ENCODE measurements at places on chromosomes 1 and 21.

DNA sequence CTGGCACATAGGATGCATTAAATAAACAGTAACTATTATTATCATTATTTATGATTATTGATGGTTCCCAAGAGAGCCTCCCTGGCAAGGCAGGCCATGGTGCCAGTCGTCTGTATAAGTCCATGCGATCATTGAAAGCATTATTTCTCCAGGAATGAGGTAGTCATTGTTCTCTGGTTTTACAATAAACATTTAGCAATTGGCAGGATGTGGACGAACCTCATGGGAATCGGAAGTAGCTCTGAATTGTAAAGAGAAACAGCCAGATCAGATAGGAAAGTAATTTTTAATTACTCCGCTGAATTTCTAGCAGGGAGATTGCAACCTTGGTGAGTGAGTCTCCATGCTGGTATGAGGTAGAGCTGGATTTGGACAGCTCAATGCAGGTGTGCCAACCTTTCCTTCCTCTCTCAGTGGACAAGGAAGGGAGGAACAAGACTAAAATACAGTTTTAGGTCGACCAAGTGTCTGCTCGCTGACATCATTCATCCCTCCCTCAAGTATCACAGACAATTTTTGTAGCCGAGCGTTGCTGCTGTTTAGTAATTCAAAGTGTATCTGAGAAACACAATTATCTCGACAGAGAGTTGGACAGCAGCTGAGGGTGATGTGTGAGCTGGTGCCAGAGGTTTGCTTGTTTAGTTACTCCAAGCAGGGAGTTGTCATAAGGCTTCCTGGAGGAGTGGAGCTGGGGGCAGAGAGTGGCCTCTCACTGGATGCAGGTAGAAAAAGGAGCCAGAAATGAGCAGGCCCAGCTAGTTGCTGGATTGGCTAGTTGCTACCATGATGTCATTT is 250.8 kb downstream of the KCNJ6 start:
- no peak for DNase-seq

DNA sequence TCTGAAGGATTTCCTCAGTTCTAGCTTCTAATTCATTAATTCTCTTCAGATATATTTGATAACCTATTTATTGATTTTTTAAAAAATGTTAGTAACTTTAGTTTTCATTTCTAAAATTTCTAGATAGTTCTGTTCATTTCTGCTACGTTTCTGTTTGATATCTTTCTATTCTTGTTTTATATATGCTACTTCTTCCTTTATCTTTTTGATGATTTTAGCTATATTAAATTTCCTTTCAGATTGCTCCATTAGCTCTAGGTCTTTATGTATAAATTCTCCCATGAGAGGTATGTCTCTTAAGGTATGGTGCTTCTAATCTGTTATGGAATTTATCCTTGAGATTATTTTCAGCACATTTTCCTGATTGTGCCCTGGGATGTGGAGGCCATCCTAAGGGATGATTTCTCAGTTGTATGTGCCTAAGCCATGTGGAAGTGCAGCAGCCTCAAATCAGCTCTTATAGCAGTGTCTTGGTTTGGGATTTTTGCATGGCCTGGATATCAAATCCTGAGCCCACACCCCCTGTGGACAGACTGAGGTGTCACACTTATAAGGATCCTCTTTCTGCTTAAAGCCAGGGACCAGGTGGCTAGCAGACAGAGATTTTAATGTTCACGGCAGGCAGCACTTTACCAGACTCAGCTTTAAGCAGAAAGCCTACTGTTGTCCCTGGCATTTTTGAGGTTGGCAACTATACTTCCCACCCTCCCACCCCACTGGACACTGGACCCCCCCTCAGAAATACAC is 6.2 kb upstream of the KCNQ4 start:
- DNase-seq, result no peak

DNA sequence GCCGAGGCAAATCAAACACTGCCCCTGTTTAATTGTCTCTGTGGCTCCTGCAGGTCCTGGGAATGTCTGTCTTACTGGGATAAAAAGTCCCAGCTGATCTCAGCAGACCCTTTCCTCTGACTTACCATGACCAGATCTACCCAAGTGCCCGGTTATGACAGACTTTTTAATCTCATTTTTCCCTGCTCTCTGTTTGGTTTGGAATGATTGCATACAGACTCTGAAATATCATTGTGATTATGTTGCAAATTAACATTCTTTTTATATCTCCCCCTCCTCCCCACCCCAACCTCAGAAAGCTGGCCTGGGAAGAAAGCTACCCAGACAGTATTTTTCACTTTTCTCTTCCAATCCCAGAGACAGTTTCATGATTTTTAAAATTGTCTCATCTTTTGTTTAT is 16.3 kb downstream of the RAB7B start:
- no peak for DNase-seq

DNA sequence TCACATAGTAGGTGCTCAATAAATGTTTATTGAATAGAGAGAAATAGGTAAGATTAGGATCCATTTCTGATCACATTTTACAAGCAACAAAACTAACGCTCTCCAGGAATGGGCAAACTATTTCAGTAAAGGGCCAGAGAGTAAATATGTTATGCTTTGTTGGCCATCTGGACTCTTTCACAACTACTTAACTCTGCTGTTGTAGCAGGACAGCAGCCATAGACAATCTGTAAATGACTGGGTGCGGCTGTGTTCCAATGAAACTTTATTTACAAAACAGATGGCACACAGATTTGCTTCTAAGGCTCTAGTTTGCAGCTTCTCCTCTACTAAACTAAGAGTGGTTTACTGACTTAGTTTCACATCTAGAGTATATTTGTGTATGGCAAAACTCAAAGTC is 83.0 kb upstream of the BACH1 start:
- DNase-seq, result no peak

DNA sequence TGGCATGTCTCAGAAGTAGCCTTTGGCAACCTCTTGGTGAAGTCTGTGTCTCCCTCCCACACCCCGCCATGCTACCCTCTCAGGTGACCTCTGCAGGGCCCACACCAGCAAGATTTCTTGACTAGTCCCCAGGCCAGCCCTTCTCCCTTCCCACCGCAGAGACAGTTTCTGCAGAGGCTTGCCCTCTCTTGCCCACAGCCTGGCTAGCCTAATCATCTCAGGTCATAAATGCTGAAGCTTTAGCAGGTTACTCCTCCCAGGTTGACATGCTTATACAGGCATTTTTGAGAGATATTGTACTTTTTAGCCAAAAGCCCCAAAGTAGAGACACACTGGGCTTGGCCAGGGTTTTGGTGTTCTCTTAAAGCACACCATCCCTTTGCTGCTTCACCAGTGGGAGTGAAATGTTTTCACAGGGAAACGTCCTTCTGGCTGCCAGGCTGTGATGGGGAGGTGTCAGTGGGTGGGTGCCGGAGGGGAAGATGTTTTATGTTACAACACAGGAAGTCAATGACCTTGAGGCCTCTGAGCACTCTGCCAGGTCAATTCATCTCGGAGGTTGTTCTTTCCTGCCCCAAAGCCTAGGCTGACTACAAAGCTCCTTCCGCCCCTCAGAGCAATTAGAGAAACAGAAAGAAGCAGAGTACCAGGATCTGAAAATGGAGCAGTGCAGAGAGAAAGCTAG is 58.5 kb downstream of the STYXL2 start:
- DNase-seq, result no peak

DNA sequence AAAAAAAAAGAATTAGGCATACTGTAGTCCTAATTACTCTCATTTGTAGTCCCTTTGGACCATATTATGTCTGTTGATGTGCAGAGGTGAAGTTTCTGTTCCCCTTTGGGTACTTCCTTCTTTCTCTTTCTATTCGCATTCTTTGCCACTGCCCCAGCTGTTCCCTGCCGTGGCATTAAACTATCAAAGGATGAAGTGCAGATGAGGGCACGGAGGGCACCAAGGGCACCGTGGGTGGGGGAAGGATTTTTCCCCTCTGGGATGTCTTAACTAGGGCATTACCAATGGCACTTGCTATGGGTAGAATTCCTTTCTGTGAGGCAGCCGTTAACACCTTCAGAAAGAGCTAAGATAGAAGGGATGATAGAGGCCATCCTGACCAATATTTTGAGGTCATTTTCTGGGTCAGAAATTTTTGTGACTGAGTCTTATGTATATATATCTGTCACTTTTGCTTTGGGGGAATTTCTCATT is 4.9 kb upstream of the MAPKAPK2 start:
- DNase-seq, result no peak

DNA sequence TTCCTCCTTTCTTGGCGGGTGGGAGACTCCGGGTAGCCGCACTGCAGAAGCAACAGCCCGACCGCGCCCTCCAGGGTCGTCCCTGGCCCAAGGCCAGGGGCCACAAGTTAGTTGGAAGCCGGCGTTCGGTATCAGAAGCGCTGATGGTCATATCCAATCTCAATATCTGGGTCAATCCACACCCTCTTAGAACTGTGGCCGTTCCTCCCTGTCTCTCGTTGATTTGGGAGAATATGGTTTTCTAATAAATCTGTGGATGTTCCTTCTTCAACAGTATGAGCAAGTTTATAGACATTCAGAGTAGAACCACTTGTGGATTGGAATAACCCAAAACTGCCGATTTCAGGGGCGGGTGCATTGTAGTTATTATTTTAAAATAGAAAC is 2.5 kb downstream of the OLIG2 start:
- no peak for DNase-seq

DNA sequence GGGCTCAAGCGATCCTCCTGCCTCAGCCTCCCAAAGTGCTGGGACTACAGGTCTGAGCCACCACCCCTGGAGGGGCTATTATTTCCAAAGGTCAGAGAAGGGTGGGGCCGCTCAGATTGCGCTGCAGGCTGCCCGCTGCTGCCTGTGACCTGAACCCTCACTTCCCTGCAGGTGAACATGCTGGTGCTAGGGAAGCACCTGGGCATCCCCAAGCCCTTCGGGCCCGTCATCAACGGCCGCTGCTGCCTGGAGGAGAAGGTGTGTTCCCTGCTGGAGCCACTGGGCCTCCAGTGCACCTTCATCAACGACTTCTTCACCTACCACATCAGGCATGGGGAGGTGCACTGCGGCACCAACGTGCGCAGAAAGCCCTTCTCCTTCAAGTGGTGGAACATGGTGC is 8.6 kb upstream of the PADI6 start:
- DNase-seq, result no peak

DNA sequence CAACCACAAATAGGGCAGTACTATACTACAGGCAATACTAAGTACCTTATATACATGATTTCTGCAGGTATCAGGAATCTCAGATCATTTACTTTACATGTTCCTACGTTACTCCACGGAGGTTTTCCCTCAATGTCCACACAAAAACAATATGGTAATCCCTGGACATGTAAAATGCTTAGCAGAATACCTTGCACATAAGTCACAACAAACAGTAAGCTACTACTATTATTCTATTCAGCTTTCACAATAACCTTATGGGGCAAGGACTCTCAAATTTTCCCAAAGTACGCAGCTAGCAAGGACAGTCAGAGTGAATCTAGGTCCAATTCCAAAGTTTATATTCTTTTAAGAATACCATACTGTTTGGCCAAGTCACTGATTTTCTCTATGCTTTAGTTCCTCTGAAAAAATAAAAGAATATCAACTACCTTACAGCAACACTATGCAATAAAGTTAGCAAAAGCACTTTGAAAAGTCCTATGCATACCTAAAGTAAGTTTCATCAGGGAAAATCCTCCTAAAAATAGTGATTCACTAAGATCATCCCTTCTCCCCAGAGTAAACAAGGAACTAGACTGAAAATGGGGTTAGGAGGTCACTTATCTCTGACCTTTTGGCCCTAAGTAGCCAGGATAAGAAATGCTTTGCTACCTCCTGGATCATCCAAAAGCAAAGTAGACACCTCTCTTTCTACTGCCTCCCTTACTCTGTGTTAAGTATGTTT is 67.4 kb downstream of the LUZP1 start:
- DNase-seq, result no peak

GRCh38 chr1:39575191-39576015 is 1.2 kb downstream of the PABPC4 start:
- peak; percentile 93 for DNase-seq

GRCh38 chr21:33189824-33190223 is 39.9 kb upstream of the IFNAR2 start:
- no peak for DNase-seq

DNA sequence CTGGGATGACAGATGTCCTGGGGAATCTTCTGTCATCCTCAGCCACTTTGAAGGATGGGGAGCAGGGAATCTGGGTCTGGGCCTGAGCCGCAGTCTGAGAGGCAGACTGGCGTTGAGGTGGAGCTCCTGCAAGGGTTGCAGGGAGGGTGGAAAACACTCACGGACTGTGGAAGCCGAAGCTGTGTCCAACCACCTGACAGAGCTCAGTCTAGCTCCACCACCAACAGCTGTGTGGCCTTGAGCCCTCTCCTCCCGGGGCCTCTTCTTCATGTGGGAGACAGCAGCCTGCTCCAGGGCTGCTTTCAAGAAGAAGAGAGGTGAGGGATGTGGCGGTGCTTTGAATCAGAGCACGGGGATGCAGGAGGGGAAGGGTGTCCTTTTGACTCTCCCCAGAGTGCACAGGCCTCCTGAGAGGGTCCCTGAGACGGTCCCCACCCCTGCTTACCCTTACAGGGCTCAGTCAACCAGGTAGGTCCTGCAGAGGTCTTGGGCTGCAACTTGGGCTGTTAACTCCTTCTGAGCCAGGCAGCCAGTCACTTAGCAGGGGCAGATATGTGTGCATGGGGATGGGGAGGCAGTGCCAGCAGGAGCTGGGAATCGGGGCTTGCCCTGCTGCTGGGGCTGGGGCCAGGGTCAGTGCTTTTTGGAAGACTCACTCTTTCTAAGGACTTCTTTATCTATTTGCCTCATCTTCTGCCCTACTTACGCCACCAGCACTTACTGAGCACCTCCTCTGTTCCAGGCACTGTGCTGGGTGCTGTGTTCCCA is 216.3 kb downstream of the PTPRU start:
- no peak for DNase-seq

DNA sequence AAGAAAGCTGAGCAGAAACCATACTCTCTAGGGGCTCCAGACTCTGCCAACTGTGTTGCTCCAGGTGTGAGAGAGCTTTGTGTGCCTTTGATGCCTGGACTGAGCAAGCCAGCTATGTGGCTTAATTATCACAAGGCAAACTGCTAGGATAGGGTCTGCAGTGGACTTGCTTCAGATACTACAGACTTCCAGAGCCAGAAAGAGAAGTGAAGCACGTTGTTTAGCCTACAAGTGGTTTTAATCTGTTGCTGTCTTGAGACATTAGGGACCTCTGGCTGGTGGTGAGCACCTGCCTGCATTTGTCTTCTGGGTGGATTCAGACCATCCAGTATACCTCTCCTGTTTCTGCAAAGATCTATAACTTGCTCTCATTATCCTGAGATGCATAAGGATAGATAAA is 353.4 kb upstream of the PLXNA2 start:
- DNase-seq, result no peak
